Epithelial cell of esophagus (primary cell): ENCODE measurements at places on chromosomes 7 and 10.

DNA sequence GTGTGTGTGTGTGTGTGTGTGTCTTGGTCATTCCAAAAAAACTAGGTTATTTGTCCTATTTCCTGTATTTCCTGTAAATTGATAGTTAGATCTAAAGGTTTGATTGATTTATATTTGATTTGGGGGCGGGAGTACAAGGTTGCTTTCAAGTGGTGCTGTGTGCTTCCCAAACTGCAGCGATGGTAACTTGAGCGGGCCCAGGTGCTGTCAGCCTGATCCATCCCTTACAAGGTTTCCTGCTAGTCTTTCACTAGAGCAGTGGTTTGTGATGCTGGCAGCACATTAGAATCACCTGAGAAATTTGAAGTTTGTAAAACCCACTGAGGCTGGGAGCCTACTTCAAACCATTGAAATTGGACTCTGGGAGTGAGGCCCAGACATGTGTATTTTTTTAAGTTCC lies 23.7 kb downstream of the ABCC2 start:
- no peak for DNase-seq

- peak; percentile 88 for DNase-seq
Measured at GRCh38 chr7:116687801-116688201, 15.8 kb downstream of the MET start.

DNA sequence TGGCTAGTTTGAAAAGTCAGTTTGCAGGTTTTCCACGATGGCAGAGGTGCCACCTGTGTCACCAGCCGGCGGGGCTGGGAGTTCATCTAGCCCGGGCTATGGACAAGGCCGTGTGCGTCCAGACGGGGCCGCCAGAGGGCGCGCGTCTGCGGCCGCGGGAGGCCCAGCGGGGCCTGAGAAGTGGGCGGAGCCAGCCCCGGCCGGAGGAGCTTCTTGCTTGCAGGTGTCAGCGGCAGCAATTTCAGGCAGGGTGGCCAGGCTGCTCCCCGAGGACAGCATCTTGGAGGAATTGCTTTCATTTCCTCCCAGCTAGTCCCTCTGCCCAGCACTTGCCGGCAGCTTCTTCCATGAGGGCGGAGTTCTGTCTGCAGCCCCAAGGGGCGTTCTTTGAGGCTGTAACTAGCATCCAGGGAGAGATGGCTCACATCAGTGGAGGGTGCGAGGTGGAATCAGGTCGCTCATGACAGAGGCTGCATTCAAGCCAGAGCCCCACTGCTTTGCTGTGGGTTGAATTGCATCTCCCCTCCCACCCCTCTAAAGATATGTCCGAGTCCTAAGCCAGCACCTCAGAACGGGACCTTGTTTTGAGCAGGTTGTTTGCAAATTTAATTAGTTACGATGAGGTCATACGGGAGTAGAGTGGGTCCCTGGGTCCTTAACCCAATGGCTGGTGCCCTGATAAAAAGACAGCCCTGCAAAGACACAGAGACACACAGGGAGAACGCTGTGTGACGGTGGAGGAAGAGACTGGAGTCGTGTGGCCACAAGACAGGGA lies 85.9 kb upstream of the MKI67 start:
- peak; percentile 69 for DNase-seq

DNA sequence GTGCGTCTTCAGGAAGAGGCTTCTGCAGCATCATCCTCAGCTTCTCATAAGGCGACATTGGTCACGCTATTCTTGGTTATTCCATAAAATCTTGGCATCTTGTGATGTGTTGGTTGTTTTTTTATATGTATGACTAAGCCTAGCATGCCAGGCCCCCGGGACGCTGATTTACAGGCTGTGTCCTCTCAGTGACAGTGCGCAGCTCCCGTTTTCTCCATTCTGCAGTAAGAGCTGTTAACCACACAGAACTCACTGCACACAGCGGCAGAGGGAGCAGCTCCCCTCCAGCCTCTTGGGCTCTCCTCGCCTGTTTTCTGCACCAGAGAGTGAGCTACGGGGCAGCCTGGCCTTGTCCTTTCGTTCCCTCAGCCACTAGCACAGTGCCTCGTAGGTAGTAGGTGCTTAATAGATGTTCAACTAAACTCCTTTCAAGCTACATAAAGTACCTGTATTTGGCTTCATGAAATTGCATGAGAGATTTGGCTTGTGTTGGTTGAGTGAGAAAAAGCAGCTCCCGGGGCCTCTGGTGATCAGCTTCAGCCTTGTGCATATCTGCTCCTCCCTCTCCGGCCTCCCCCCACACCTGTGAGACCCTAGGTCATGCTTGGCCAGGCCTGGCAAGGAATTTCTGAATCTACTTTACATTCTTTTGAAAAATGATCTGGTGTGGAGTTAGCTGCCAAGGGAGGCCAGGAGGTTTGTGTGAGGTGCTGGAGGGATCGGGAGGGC lies 116.2 kb downstream of the WDR37 start:
- DNase-seq, result no peak

DNA sequence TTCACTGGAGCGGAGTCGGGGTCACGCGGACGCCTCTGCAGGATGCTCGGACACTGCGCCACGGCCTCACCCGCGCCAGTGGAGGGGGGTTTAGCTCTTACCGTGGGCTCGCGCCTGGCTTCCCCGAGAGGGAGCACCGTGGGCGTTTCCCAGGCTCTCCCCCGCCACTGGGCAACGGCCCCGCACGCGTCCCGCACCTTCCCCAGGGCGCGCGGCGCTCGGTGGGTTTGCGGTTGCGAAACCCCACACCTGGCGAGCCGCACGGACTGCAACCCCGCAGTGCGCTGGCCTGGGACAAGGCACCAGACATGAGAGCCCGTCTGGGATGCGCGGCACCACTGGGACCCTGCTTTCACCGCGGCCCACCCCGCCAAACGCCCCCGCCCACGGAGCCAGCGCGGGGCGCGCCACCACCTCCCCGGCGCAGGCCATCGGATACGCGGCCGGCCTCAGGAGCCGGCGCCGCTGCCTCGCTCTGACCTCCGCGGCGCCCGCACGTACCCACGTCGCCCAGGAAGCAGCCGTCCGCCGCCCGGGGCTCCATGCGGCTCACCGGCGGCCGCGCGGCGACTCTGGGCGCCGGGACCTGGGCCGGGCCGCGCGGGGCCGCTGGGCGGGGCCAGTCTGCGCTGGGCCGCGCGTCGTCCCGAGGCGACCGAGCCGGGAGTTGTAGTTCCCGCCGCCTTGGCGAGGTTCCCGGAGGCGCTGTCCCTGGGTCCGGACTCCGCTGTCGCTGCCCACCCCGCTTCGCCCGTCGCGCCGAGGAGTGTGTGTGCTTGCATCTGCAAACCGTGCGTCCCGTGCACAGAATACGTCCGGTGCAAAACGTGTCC lies at the start of gene ASB13:
Gene ASB13, minus strand, starts transcription at position 588 of the 833 bp plus-strand sequence. Its CDS starts 44 bp downstream, at position 544.
- peak; percentile 59 for DNase-seq

DNA sequence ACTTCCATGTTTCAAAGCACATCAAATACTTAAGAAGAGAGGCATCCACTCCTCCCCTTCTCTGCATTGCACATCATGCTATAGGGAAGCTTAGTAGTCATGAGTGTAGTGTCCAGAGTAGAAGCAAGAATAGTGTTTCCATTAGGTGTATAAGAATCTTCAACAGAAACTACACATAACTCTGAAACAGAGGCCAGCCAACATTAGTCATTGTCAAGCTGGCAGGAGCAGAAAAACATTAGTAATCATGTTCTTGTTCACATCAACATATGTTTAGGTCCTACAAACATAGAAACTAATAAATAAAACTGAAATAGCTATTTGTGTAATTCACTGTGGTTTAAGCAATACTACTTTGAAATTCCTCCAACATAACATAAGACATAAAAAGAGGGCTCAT lies 370.2 kb downstream of the PPP1R3A start:
- DNase-seq, result peak; percentile 67

DNA sequence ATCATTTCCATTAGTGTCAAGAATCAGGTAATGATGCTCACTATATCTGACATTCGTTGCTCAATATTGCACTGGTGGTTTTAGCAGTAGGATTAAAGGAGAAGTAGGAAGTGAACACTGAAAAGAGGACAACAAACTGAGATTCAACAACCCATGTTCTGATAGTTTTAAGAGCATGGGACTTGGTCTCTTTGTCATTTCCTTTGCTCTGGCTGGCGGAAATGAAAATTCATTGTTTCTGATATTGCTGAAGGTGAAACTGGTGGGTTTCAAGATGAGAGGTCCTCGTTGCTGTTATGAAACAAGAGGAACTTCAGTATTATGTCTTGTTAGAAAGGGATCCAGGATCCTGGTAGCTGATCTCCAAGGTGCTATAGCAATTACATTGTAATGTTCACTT lies 129.0 kb downstream of the DNAH11 start:
- no peak for DNase-seq

GRCh38 chr10:1966712-1967376 lies 229.5 kb upstream of the ADARB2 start:
- no peak for DNase-seq

DNA sequence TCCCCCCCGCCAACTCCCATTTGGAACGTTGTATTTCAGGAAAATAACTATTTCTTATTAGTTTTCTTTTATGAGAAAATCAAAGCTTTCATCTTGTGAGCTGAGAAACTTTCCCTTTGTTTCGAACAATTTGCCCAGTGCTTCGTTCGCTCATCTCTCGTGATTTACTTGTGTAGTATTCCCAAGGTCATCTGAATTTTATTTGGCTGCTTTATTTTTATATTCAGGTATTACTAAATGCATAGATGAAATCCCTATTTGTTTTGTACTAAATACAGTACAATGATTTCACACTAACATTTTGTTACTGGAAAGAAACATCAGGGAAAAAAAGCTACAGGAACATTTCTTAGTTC lies 12.0 kb upstream of the EBLN1 start:
- DNase-seq, result no peak

- DNase-seq, result peak; percentile 31
Measured at GRCh38 chr7:36653008-36653662, 71.2 kb downstream of the AOAH start.

DNA sequence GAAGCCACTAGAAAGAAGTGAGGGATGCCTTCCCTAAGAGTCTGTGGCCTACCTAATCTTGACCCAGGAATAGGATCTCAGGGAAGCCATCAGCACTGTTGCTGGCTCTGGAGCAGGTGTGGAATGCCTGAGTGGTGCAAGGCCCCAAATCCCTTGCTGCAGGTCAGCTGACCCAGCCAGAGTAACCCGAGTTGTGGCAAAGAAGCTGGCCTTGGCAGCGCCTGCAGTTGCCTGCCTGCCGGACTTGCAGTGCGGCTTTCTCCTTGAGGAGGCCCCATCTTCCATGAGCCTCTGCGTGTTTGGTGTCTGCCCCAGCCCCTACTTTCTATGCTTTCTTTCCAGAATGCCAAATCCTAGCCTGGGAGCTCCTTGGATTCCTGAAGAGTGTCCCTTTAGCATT lies 5.8 kb downstream of the KIAA1217 start:
- no peak for DNase-seq

GRCh38 chr7:40237731-40238130 lies 102.9 kb downstream of the SUGCT start:
- DNase-seq, result no peak

GRCh38 chr10:113259576-113260226 lies 293.2 kb upstream of the HABP2 start:
- DNase-seq, result no peak

DNA sequence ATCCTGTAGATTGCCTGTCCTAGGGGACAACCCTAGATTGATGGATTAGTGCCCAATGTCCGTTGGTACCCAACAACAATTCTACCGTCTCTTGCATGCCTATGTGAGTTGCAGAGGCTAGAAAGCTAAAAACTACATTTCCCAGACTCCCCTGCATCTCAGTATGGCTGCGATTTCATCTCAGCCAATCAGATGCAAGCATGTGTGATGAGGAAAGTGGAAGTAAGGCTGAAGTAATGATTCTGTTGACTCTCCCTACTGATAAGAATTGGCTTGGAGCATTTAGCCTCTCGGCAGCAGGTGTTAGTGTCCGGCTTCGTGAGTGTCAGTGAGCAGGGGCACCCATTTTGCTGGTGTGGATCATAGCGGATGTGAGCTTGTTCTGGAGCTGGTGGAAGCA lies 171.9 kb downstream of the FGFR2 start:
- no peak for DNase-seq

DNA sequence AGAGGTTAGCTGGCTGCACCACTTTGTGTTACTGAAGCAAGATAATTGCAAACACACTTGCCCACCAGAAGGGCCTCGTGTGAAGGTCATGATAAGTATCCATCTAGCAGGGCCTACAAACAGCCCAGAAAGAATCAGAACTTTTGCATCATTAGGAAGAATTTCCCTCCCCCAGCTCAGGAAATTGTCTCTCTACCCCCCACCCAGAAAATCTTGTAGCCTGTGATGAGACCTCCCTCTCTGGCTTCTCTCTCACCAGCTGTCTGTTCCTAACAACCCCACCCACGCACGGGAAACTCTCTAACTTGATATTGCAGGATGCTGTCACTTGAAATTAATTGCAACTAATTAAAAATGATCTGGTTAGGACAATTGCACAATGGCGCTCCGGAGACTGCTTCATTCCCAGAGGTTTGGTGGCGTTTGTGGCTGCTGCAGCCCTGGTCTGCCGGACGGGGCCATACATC lies 34.5 kb downstream of the ZNF503 start:
- DNase-seq, result no peak

DNA sequence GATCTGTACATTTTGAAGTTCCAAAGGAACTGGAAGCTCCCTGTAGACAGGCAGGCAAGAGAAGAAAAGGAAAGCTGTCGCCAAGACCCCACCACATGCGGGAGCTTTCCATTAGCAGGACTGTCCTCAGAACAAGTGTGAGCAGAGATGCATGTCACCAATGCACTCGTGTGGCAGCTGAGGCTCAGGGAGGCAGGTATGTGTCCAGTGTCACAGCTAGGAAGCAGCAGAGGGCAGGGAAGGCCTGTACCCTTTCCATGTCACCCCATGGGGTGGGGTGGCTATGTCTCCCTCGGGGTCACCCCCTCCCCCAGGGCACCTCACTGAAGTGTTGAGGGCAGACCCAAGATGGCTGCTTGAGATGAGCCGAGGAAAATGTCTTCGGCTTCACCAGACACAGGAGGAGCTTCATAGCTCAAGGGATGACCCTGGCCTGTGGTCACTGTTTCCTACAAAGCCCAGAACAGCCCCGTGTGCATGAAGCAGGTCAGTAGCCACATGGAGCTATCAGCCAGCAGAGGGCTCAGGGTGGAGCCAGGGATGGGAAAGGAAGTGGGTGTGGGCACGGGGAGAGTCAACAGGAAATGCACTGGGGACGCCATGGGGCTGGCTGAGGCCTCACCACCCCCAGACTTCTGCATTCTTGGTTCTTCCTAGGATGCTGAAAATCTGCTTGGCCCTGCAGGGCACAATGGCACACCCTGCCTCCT lies 96.6 kb downstream of the FAM53B start:
- DNase-seq, result peak; percentile 75

- no peak for DNase-seq
Measured at GRCh38 chr10:88933564-88933963, 19.0 kb downstream of the ACTA2 start.

- DNase-seq, result no peak
Measured at GRCh38 chr10:5958077-5958476, 19.3 kb downstream of the IL15RA start.

- DNase-seq, result no peak
Measured at GRCh38 chr7:55078465-55079372, 59.9 kb downstream of the EGFR start.
